ENCODE measurements at places on chromosomes 11 and 22. TPM values are rescaled to one million over a fixed set of nuclear protein-coding genes. Genes with fewer than 3 reads are reported as not detected.

The OR4P4 gene
- total RNA-seq: not detected

The GUCY1A2 gene
- 17.0 TPM for total RNA-seq

The CNGA4 gene
- not detected for total RNA-seq

The TYR gene
- total RNA-seq: not detected

The FGF3 gene
- not detected for total RNA-seq

The TMEM135 gene
- 51.3 TPM for total RNA-seq

The PIH1D2 gene
- total RNA-seq: 1.3 TPM

The NAALADL1 gene
- 20.0 TPM for total RNA-seq

The ABTB2 gene
- total RNA-seq: 0.88 TPM

The ROBO3 gene
- 17.0 TPM for total RNA-seq

The KCNA4 gene
- total RNA-seq: 5.5 TPM

The C1QTNF4 gene
- 0.82 TPM for total RNA-seq
